ENCODE measurements at places on chromosomes 11 and 22.

GRCh38 chr11:71062199-71062598 is 190.2 kb downstream of the SHANK2 start:
- DNase-seq, result no peak

GRCh38 chr22:37716708-37717107 is 19.9 kb downstream of the TRIOBP start:
- DNase-seq, result no peak

DNA sequence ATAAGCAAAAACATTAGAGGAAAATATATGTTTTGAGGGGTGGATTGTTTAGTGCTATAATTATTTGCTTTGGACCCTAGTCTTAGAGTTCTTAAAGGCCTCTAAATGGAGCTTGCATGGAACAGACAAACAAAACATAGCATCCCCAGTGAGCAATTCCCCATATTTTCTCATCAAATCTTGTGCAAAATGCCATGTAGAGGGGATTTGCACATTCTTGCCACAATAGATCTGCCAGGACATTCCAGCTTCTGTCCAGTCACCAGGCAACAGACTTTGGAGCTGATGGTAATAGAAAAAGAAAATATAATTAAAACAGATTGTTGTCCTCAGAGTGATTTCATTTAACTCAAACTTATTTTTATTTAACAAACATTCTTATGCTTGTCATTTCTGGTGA is 360.3 kb upstream of the PDGFD start:
- DNase-seq, result no peak

GRCh38 chr11:36141196-36141953 is 147.8 kb downstream of the COMMD9 start:
- DNase-seq, result no peak

GRCh38 chr22:37199760-37200108 is 11.7 kb upstream of the C1QTNF6 start:
- no peak for DNase-seq

- no peak for DNase-seq
Observed at GRCh38 chr11:89321401-89321800, 143.7 kb downstream of the TYR start.

GRCh38 chr22:18136563-18137320 is 13.2 kb upstream of the USP18 start:
- DNase-seq, result no peak
